ENCODE measurements at places on chromosomes 11 and 22.
A peak's percentile ranks its signal among the peaks of the same experiment; 100 is the strongest.

GRCh38 chr11:133520707-133521106 is 11.6 kb downstream of the OPCML start:
- DNase-seq = no peak

- DNase-seq = no peak
Measured at GRCh38 chr11:72863091-72863490, 48.9 kb downstream of the ATG16L2 start.

DNA sequence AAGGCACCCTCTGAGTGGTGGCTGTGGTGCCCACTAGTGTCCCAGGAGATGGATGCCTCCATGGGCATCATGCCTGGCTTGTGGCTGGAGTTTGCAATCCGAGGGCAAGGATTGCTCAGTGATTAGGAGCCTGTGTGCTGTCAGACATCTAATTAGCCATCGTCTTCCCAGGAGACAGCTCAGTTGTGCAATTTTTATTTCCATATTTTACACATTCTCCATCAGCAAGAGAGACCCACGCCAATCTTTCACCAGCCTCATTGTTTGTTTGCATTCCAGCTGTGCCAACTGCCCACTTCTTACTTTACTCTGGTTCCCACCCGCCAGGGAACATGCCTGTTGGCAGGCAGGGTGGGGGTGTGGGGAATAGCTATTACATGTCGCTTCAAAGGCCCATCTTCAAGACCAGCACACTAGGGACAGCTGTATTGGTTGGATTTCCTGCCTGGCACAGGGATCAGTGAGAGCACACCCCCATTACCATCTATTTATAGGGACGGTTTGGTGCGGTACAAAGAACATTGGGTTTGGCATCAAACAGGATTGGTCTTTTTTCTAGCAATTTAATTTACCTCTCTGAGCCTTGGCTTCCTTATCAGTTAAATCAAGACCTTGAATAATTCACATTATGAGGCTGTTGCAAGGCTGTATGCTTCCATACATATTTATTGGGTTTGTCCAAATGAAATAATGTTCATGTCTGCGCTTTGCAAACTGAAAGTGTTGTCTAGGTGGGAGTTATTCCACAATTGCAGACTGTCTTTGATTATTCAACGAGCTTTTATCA is 80.7 kb upstream of the NAV2 start:
- DNase-seq = no peak

GRCh38 chr11:11366793-11367192 is 13.7 kb upstream of the CSNK2A3 start:
- DNase-seq = no peak

DNA sequence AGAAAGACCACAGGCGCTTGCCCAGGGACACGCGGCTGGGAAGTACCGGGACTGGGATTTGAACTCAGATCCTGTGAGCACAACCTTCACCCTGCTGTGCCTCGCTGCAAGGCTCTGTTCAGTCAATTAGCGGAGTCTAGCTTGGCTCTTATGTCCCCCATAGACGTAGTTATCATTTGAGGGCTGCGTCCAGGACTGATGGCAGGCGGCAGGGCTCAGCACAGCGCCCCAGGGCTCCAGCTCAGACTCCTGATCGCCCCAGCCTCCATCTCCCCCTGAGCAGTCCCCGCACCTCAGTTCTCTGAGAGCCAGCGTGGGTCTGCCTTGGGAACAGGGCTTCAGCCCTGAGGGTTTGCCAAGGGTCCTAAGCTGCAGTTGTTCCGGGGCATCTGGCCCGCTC is 19.8 kb downstream of the MRGPRG start:
- no peak for DNase-seq

DNA sequence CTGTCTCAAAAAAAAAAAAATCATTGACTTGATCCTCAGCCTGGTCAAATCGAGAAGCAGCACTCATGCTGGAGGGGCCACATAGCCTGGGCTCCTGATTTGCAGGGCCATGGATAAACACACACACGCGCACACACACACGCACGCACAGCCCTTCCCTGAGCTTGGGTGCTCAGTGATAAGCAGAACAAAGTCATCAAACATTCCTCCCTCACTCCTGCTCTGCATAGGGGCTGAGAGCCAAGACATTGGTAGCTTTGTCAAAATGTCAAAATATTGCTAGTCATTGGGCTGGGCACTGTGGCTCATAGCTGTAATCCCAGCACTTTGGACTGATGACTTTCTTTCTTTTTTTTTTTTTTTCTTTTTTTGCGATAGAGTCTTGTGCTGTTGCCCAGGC is 34.0 kb upstream of the A4GALT start:
- DNase-seq = no peak

GRCh38 chr11:12397931-12398334 is 20.6 kb downstream of the PARVA start:
- no peak for DNase-seq

DNA sequence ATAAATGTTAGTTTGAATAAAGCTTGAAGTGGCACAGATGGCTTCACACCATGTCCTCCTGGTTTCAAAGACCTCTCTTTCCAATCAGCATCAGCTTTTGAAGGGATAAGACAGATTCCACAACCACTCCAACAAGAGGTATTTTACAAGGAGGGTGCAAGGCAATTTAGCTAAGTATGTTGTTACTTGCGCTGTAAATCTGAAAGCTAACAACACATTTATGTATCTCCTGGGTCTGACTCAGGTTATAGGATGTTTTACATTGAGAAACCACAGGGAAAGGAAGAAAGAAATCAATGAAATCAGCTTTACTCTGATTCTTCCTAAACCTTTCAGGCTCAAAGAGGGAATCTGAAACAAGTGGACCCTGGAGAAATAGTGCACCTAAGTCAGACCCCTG is 12.1 kb downstream of the CWC15 start:
- no peak for DNase-seq

DNA sequence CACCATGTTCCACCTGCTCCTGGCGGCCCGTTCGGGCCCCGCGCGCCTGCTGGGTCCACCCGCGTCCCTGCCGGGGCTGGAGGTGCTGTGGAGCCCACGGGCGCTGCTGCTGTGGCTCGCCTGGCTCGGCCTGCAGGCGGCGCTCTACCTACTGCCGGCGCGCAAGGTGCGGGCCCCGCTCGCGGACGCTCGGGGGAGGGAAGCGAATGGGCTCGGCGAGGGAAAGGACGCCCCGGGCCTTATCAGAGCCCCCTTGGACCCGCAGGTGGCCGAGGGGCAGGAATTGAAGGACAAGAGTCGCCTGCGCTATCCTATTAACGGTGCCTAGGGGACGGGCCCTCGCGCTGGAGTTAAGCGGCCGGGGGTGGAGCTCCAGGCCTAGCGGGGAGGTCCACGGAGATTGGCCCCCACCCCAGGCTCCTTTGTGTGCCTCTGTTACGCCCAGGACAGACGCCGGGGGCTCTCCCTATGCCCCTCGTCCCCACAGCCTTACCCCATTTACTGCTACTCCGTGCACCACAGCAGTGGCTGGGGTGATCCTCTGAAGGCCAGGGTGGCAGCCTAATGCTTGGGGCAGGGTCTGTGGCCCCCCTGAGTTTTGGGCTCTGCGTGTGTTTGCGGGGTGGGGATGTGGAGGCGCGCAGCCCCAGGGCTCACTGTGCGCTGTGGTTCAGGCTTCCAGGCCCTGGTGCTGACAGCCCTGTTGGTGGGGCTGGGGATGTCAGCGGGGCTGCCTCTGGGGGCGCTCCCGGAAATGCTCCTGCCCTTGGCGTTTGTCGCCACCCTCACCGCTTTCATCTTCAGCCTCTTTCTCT is 1.1 kb downstream of the TM7SF2 start:
- DNase-seq = peak; percentile 54

DNA sequence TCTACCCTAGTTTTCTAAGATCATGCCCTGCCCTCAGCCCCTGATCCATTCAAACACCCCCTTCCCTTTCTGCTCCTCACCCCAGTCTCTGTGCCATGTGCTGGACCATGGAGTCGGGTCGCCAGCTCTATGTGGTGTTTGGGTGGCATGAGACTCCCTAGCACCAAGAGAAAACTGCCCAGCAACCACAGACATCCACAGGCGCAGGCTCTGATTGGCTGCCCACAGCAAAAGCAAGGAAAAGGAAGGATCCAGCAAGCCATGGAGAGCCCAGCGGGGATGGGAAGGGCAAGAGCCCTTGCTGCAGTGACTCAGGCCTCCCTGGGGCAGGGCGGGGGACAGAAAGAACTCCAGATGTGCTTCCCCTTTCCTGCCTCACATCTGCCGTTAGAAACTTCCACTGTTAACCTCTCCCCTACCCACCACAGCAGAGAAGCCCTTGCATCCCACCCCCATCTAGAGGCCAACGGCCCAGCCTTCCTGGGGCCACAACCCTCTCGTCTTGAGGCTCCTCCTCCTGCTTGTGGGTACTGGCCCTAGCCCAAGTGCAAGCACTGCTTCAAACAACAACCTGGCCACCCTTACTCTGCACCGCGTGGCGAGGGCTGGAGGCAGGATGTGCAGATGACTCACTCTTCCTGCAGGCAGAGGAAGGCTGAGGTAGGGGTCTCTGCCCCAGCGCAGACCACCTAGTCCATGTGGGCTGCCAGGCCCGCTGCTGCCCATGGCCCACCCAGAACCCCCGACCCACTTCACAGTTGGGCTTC is 9.7 kb upstream of the AHNAK start:
- peak; percentile 67 for DNase-seq

DNA sequence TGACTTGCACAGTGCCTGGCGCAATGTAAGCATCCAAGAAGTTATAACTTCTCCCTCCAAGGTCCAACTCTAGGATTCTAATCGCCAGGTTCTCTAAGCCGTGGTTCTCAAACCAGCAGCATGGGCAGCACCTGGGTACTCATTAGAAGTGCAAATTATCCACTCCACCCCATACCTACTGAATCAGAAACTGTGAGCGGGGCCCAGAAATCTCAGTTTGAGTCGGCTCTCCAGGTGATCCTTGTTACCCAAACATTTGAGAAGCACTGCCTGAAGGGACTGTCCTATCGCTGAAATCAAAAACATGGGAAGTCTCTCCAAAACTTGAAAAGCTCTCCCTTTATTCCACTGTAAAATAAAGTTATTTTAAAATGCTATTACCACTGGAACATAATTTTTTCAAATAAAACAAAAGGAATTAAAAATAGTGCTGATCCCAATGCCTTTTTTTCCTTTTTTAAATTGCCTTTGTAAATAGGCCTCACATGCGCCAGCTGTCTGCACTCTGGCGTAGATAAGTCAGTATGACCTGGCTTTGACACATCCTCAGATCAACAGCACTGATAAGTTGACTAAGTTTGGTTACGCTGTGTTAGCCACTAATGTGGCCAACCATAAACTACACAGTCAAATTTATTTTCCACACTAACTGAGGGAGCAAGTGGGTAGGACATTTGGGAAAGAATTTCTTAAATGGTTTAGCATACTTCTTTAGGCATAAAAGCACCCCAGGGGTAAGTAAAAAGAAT is 8.4 kb upstream of the CTR9 start:
- DNase-seq = no peak

DNA sequence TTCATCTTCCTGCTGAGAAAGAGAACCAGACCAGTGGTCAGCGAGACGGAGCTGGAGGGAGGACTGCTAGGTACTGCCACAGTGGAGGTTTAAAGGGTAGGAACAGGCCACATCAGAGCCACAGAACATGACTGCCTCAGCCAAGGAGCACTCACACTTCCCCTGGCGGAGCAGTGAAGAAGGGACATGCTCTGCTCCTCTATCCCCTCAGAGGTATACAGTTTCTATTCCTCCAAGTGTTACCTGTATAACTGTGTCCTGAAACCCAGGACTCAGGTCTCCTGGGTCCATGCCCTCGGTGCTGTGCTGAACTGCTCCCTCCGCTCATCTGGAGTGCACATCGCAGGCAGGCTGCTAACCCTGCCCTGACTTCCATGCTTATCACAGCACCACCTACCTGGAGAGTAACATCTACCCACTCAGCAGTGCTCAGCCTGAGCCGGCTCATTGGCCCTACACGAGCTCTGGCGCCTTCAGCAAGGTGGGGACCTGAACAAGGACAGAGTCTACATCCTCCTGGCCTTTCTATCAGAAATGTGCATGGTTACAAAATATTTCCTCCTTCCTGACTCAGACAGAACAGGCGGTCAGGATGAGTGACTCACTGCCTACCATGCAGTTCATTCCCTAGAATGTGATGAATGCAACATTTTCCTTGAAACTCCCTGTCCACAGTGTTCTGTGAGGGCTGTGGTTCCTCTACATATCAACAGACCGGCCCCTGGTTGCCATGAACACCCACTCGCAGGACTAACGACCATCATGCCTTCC is 52.9 kb downstream of the C11orf58 start:
- no peak for DNase-seq

DNA sequence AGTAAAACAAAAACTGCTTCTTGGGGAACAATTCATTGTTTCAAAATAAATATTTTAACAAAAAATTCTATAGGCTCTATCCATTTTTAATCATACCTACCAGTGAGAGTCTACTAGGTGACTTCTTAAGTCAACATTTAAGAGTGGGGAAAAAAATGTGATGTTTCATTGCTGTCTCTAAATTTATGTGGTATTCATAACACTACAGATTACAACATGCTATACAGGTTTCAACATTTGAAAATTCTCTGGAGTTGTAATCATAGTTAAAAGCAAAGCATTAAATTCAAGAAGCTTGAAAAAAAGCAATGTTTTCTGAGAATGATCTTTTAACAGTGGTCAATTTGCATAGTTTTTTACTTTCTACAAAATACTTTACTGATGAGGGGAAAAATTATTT is 18.3 kb downstream of the SBF2 start:
- DNase-seq = no peak

DNA sequence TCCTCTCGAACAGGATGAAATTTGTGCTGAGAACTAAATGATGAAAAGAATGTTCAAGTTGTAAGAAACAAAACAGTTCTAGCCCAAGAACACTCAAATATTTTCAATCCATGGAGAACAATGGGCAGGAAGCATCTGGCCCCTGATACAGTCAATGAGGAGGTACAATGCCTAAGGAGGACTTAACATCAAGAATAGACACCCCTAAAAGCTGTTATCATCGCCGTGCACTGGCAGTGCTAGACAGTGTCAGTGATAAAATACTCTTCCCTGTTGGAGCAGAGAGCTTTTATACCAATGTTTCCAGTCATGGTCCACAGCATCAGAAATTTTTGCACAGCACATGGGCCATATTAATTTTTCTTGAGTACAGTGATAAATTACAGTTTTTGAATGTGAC is 20.2 kb upstream of the VSTM5 start:
- DNase-seq = no peak

DNA sequence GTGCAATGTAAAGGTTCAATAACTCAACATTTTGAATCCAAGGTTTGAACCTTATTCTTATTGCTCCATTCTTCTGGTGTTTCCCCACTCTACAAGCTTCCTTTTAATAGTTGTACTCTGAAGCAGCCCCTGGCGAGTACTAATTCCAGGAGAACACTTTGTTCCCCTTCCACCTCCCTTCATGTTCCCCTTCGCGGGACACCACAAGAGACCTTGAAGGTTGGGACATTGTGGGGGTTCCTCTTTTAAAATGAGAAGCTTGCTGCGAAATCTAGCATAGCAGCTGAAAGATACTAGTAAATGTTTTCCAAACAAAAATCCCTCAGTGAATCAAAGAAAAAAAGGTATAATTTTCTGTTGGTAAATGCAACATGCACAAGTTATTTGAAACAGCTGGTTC is 626.3 kb upstream of the LRRC4C start:
- DNase-seq = no peak

GRCh38 chr22:20224917-20225692 is 43.0 kb downstream of the RTN4R start:
- no peak for DNase-seq
